Daoy (cell line): ENCODE measurements at places on chromosomes 2 and 18. TPM values are rescaled to one million over a fixed set of nuclear protein-coding genes. Genes with fewer than 3 reads are reported as not detected.

Gene SERPINB12
- not detected in 2 replicates for total RNA-seq

GRCh38 chr18:13364721-13365205, 146.2 kb downstream of the LDLRAD4 start:
- no peak for DNase-seq

DNA sequence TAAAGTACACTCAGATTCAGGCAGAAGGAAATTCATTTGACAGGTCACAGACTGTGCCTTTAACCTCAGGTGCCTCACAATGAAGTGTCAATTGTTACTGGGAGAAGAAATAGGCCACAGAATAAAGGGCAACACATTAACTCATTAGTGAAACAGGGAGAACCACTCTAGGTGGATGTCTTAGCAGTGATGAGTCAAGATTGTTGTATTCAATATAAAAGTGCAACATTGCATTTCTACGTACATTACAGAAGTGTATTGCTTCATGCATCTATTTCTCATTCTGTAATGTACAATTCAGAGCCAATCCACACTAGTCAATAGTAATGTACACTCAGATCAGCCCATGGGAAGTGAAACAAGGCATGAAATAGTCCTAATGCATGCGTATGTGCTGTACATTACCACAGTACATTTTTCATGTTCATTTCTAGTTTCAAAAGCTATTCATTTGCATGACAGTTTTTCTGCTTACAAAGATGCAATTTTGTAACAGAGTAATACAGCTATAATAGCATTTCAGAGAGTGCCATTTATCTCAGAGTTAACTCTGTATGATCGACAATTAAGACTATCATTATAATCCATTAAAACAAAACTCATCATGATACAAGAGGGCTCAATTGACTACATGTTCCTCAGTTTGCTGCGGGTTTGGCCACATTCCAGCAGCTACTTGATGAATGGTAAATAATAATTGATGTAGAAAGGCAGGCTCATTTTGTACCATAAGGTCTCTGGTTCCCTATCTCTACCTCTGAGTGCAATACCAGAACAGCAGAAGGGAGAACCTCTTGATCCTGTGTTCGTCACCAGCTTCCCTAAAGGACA, 12.2 kb upstream of the ARL5A start:
- DNase-seq = no peak

DNA sequence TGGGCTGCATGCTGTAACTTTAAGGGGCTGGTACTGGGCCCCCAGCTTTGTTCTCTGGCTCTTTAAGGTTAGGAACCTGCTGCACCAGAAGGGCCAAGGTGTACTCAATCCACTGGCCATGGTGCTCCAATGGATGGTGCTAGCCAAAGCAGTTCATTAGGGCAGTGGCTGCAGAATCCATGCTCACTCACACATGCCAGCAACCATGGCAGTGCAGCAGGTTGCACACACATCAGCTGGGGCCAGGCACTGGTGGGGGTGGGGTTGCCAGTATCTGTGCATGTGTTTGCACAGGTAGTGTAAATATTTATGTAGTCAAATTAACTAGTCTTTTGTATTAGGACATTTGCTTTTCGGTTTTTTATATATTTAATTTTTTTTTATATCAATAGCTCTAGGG, 228.3 kb upstream of the EPC2 start:
- DNase-seq = no peak

DNA sequence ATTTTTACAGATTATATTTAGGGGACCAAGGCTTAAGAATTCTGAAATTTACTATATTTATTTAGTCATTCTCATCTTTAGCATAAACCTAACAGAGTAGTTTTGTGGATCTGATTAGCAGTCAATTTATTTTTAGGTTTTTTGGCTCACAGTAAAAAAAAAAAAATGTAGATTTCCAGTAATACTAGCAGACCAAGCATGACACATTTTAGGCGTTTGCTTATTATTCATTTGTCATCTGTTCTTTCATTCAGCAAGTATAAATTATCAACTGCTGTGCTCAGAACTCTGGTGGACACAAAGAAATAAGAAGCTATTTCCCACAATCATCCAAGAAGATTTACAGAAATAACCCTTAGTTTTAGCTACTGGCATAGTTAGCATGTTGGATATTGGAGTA, 20.6 kb downstream of the PDE1A start:
- no peak for DNase-seq

DNA sequence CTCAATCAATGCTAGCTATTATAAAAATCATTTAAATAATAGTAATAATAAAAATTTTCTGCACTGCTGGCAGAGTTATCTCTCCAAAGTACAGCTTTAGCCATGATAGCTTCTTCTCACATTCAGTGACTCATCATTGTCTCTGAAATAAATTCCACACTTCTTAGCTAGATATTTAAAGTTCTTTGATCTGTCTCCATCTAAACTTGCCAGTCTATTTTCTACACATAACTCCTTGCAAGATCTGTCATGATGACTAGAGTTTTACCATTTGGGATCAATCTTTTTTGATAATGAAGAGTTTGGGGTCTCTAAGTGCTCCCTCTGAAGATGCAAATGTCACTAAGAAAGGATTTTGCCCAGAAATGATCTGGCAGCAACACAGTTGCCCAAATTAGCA, 155.4 kb upstream of the LHCGR start:
- no peak for DNase-seq

DNA sequence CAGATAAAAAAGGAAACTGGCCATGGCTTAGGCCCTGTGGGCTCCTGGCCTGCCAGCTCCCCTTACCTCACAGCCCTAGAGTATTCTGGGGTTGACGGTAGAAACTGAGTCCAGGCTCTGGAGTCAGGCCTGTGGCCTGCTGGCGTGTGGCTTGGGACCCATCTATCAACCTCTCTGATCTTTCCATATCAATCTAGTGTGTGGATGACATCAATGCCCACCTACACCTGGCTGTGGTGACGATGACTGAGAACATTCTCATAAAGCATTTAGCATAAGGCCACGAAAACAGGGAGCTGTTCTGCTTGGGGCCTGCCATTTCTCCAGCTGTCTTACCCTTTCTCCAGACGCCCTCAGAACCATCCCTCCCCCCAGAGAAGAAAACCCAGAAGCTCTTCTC, 17.9 kb downstream of the PCARE start:
- no peak for DNase-seq

- DNase-seq = no peak
These were observed 376.6 kb upstream of the TRIB2 start for GRCh38 chr2:12340164-12340563.

DNA sequence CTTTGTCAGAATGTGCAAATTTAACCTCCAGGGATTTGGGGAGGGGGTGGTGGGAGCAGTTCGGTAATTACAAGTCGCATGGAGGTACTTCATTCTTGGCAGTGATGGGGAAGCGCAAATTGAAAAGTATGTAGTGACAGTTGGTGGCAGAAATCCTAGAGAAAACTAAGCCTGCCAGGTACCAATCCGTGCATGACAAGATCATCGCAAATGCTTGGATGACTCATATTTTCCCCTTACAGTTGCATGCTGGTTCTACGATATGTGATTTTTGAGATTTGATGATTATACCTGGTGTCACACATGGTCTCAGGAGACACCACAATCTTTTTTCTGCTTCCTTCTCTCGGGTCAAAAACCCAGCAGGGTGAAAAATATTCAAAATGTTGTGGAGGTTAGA, 479.7 kb upstream of the ID2 start:
- no peak for DNase-seq

GRCh38 chr2:19111354-19111753, 247.1 kb downstream of the OSR1 start:
- no peak for DNase-seq

Gene PAX3
- total RNA-seq = 7.2 and 15.7 TPM in 2 replicates

DNA sequence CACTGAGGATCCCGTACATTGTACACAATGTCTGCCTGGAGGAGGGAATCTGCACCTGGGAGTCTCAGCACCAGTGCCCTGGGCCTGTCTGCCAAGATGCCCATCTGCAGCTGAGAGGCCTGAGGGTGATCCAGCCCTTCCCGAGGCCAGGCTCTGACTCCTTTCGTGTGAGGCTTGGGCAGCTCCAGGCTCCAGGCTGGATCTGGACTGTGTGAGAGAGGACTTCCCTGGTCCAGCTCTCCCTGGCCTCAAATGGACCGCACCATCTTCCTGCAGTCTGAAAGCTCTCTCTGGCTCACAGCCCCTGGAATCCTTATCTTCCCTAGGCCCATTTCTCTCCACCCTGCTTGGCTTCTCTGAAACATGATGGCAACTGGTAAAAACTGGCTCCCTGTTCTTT, 324.6 kb downstream of the DYSF start:
- DNase-seq = no peak

GRCh38 chr18:61443081-61443725, 110.0 kb downstream of the CDH20 start:
- DNase-seq = no peak

DNA sequence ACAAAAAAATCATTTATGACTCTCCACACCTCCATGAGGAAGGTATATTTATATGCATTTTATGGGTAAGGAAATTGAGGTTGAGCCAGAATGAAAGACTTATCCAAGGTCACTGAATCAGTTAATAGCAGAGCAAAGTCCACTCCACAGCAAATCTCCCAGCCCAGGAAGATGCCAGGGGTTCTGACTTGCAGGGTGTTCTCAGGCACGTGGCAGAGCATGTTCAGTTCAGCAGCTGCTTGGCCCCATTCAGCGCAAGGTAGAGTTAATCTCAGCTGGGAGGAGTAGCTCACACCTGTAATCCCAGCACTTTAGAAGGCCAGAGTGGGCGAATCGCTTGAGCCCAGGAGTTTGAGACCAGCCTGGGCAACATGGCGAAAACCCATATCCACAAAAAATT, 17.8 kb upstream of the DGKD start:
- no peak for DNase-seq

- DNase-seq = no peak
These were observed 13.6 kb upstream of the TMEM185B start for GRCh38 chr2:120236791-120237190.

DNA sequence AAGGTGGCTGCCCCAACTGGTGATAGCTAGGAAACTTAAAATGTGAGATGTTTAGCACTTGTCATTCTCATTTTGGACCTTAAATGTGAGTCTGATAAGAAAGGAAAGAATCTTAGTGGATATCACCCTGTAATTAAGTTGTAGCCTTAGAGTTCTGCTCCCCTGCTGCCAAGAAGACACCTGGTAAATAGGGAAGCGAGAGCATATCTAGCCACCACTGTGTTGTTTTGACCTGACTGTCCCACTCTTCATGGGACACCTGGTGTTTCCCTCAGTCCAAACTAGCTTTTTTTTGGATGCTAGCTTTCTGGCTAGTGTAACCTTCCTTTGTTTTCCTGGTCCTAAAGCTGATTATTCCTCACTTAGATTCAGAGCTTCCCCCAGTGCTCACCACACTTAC, 357.6 kb downstream of the RAD51AP2 start:
- no peak for DNase-seq

Gene ORC2
- 21.2 and 22.9 TPM in 2 replicates for total RNA-seq

Gene SDC1
- 75.2 and 84.6 TPM in 2 replicates for total RNA-seq

DNA sequence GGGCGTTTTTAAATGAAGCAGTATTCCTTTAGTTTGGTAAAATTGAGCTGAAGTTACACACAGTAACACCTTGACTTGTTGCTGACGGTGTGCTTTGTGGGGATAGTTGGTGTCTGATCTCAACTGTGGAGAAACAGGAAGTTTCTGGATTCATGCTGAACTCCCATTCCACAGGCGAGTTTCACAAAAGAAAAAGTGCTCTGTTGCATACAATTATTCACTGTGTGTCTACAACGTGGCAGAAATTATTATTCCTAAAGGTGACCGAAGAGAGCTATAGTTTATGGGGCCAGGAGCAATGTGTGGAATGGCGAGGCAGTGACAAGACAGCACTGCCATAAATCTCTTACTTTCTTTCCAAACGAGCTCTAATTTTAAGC, 463 bp upstream of the CABYR start:
- DNase-seq = peak; percentile 2

GRCh38 chr2:63827749-63828148, 13.9 kb upstream of the UGP2 start:
- DNase-seq = peak; percentile 70

- no peak for DNase-seq
These were observed 105.9 kb downstream of the TMX3 start for GRCh38 chr18:68608851-68609490.

Gene DSEL
- 0.06 and 0.18 TPM in 2 replicates for total RNA-seq

GRCh38 chr18:13451661-13452387, 233.3 kb downstream of the LDLRAD4 start:
- DNase-seq = no peak

- DNase-seq = no peak
These were observed 37.1 kb downstream of the ZNF516 start for GRCh38 chr18:76457957-76458356.

- DNase-seq = no peak
These were observed 50.1 kb downstream of the PPM1B start for GRCh38 chr2:44218771-44219170.

Gene BBS5
- total RNA-seq = 3.7 and 6.7 TPM in 2 replicates

Gene FAM110C
- total RNA-seq = 0.57 and 2.2 TPM in 2 replicates

Gene TBR1
- not detected in 2 replicates for total RNA-seq

Gene DYNAP
- not detected in 2 replicates for total RNA-seq

GRCh38 chr2:109348671-109349502, 219.9 kb downstream of the SH3RF3 start:
- DNase-seq = no peak

Gene C2orf92
- total RNA-seq = 0.24 and 4.9 TPM in 2 replicates

- DNase-seq = peak; percentile 94
These were observed 50.2 kb upstream of the CTAGE1 start for GRCh38 chr18:22467760-22468553.

DNA sequence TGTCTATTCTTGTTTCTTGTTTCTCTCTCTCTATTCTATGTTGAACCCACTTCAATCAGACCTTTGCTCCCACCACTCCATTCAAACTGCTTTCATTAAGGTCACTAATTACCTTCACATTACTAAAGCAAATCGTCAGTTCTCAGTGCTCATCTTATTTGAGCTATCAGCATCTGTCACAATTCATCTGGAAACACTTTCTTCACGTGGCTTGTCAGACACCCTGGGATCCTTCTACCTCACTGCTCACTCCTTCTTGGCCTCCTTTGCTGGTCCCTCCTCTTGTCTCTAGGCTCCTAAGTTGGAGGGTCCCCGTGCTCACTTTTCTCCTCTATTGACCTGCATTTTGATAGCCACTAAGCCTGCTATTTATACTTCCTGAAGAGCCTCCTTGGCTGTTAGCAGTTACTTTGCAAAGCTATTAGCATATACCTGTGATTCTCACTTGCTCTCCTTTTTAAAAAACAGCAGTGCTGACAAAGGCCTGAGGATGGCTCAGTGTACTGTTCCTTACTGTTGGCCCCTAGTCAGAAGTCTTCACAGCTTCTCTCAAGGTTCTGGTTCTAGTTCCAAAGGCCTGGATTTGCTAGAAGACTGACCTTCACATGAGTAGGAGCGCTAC, 80.2 kb downstream of the PLEKHM3 start:
- no peak for DNase-seq

- no peak for DNase-seq
These were observed 170.1 kb downstream of the UBR3 start for GRCh38 chr2:169997140-169997887.

- no peak for DNase-seq
These were observed 256.4 kb upstream of the NETO1 start for GRCh38 chr18:73124175-73124574.

Gene ZNF892
- total RNA-seq = 1.7 and 5.3 TPM in 2 replicates

- no peak for DNase-seq
These were observed 258.2 kb upstream of the THUMPD2 start for GRCh38 chr2:40037303-40037702.
